ENCODE measurements at places on chromosomes 12 and 14.

GRCh38 chr12:119292893-119293630 is 41.5 kb upstream of the CCDC60 start:
- no peak for DNase-seq

- DNase-seq: peak; percentile 81
These were observed 39.1 kb downstream of the CORO1C start for GRCh38 chr12:108691998-108692808.

DNA sequence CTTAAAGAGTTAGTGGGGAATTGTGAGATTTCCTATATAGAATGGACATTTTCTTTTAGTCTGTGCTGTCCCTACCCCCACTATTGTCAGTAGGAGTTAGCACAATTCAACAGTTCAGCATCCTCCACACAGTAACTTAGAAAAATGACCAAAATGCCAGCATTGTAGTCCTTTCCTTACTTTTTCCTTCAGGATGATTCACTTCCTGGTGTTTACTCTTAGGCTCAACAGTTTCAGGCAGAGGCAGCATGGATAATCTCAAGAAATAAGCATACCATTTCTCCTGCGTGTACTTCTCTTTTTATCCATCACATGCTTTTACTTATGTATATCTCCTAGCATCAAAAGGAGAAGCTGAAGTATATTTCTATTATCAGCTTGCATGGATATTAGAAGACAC is 683.4 kb downstream of the SLC16A7 start:
- no peak for DNase-seq

DNA sequence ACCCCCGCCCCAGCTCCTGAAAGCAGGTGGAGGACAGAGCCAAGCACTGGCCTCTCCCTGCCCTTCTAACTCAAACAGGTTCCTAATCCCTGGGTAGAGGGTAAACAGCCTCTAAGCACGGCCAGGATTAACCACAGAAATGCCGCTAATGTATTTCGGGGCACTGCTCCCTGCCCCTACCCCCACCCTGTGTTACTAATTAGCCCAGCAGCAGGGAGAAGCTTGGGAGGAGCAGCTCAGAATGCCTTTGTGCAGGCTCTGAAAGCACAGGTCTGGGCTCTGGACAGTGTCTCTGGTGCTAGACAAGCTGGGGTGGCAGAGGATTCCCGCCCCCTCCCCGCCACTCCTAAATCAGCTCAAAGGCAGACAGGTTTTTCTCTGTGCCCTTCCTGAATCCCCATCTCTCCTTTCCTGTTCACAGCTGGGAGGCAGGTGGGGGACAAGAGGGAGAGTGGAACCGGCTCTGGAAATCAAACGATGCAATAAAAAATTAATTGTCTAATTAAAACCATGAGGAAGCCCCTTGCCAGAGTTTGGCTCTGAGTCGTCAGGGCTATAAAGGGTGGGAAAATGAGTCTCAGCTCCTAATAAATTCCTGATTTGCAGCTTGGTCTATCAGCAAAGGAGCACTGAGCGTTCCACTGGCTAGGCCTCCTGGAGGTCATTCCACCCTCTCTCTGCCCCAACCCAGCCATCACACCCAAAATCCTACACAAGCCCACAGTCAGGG is 53.0 kb downstream of the SMUG1 start:
- DNase-seq: peak; percentile 80

DNA sequence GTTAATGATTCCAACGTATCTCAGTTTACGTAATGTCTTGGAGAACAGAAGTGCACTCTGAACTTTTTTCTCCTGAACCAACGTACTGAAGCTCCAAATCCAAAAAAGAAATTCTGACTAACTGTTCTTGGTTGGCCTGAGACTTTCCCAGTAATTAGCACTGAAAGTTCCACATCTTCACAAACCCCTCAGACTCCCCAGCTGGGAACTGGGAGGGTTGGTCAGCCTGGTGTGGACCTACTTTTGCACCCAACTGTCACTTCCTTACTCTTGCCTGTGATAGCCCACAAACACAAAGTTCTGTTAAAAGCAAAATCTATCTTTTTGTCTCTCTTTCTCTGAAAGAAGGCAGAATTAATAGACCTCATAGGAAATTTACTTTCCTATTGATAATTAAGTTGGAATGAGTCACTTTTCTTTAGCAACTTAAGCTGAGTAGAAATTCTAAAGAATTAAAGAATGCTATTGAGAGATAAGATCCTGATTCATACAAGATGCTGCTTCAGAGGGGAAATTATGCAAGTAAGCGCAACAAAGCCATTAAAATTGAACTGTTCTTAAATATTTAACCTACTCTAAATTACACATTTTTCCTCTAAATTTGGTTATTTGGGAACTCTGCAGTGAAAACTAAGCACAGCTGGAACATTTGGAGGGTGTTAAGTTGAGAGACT is 155.0 kb downstream of the EPS8 start:
- no peak for DNase-seq

GRCh38 chr12:116080415-116080814 is 197.1 kb downstream of the MED13L start:
- no peak for DNase-seq

GRCh38 chr12:131827961-131828534 is at the start of gene MMP17:
MMP17 (plus strand) TSS chr12:131828393; CDS start chr12:131828495, 102 bp downstream.
- peak; percentile 52 for DNase-seq

DNA sequence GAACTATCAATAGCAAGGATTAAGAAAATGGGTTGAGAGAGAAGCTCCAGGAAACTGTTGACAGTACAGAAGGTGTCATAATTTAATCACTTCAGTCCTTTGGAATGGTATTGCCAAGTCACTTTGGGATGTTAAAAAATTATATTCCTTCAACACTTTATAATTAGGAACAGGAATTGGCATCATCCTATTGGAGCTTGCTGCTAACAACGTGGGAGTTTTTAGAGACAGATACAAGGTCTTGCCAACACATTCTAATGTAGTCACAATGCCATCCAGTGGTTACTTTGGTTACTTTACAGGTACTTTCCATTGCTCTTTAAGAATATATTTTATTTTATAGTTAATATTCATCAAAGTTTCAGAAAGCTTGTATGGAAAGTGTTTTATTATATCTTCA is 310.1 kb downstream of the SYT1 start:
- DNase-seq: peak; percentile 29

DNA sequence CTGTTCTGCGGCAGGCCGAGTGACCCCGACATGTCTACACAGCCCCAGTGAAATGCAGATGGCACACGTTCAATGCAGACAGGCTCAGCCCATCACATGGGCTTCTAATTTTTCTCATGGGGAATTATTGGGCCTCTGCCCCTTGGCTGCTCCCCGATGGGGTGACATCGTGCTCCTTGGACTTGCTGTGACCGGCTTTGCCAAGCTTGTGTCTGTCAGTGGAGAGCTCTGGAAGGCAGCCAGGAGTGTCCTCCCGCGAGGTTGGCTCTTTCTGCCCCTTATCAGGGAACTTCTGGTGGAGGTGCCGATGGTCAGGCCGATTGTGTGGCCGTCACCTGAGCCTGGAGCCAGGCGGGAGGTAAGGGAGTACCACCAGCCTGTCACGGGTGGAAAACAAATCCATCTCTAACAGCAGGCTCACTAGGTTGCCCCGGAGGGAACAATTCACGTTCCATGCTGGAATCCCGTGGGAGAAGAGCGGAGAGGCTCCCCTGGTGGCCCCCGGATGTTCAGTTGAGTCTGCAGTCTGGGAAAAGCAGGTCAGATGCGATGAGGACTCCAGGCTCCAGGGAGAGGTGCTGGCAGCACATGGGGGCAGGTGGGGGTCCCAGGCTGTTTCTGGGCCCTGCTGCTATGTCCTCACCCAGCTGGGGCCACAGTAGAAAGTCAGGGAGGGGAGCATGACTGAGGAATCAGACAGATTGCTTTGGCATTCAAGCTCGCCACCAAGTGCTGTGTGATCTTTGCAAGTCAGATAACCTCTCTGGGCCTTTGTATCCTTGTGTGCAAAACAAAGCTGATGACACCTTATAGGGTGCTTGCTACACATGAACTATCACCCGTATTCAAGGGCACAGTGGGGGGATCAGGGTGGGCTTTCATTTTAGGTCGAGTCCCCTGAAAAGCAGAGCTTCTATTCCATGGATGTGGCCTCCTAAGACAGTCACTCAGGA is 43.2 kb upstream of the EML1 start:
- DNase-seq: no peak

DNA sequence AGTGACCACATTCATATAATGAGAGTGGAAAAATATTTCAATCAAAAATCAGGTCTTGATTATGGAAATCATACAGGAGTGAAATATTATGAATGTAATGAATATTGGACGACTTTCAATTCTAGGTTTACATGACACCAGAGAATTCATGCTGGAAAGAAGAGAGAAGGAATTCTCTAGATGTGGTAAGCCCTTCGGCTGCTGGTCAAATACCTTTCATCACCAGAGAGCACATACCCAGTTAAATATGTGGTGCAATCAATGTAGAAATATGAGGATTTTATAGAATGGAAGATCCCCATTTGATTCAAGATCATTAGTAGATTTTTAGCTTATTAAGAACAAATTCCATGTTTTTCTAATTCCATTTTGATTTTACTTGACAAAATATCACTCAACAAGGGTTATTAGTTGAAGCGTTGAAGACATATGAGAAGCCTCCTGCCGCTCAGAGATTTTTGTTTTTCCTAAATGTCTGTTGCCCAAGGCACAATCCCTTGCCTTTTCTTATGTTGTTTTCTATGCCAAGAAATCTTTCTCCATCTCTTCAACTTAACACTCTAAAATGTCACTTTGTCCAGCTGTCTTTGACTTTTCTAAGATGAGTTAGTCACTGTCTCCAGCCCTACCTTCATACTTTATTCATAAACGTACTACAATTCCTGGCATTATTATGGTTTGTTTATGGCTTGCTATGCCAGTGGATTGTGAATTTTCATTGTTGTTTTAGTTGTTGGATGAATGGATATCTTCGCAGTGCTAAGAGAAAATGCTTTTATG is 72.8 kb upstream of the ZDHHC17 start:
- no peak for DNase-seq

DNA sequence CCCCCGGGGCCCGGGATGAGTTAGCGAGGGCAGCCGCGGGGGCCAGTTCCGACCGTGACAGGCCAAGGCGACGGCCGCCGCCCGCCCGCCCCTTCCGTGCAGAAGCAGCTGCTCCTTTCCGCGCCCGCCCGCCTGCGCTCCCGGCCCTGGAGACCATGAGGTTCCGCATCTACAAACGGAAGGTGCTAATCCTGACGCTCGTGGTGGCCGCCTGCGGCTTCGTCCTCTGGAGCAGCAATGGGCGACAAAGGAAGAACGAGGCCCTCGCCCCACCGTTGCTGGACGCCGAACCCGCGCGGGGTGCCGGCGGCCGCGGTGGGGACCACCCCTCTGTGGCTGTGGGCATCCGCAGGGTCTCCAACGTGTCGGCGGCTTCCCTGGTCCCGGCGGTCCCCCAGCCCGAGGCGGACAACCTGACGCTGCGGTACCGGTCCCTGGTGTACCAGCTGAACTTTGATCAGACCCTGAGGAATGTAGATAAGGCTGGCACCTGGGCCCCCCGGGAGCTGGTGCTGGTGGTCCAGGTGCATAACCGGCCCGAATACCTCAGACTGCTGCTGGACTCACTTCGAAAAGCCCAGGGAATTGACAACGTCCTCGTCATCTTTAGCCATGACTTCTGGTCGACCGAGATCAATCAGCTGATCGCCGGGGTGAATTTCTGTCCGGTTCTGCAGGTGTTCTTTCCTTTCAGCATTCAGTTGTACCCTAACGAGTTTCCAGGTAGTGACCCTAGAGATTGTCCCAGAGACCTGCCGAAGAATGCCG is 699 bp downstream of the MGAT2 start:
- peak; percentile 84 for DNase-seq

DNA sequence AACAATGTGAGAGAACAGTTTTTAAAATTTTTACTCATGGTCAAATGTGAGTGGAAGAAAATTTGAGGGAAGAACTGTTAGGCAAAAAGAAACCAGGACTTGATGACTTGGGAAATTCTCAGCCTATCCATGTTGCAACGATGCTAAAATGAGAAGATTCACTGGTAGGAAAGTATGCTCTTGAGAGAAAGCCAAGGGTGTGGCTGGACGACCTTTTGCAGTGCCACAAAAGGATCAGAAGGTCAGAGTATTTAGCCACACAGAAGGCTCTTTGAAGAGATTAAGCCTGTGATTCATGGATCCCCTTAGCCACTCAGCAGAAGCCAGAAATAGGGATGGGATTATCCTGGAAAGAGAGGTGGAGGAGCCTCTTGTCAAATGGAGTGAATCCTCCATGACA is 336.8 kb downstream of the LRIG3 start:
- peak; percentile 46 for DNase-seq

DNA sequence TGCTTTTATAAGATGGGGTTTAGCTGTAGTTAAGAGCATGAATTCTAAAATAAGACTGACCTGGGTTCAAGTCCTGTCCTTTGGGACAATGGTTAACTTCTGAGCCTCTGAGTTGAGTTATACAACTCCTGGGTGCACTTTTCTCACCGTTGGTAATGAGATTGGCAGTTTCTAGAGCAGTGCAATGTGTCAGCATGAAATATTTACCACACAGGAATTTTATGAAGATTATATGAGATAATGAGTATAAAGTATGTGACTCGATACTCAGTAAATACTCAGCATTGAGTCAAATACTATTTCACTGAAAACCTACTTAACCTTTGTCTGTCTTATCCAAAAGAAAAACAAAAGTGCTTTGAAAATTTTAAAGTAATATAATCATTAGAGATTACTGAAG is 214.2 kb downstream of the CPNE8 start:
- DNase-seq: no peak

GRCh38 chr12:22014041-22014782 is 31.8 kb upstream of the CMAS start:
- no peak for DNase-seq

GRCh38 chr12:32273063-32273522 is 126.3 kb upstream of the FGD4 start:
- DNase-seq: no peak

DNA sequence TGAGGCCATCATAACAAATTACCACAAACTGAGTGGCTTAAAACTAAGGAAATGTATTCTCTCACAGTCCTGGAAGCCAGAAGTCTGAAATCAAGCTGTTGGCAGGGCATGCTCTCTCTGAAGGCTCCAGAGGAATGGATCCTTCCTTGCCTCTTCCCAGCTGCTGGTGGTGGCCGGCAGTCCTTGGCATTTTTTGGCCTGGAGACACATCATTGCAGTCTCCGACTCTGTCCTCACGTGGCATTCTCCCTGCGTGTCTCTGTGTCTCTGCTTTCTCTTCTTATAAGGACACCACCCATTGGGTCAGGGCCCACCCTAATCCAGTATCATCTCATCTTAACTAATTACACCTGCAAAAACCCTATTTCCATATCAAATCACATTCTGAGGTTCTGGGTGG is 206.1 kb downstream of the SLC41A2 start:
- DNase-seq: no peak

GRCh38 chr14:34069854-34070582 is 119.1 kb upstream of the EGLN3 start:
- DNase-seq: no peak

- no peak for DNase-seq
These were observed 109.4 kb upstream of the CCND2 start for GRCh38 chr12:4164188-4164558.

- no peak for DNase-seq
These were observed 557 bp downstream of the COPS7A start for GRCh38 chr12:6724409-6724797.

Measured in NCI-H524 (cell line).